Activated effector memory CD4-positive, alpha-beta T cell treated with anti-CD3 and anti-CD28 coated beads, Interleukin-2, amount 50 U/mL, for 16 hours (primary cell): ENCODE measurements at places on chromosomes 12 and 14.
A peak's percentile ranks its signal among the peaks of the same experiment; 100 is the strongest.

GRCh38 chr14:72433511-72433910 lies 460.4 kb downstream of the DPF3 start:
- DNase-seq, result no peak

DNA sequence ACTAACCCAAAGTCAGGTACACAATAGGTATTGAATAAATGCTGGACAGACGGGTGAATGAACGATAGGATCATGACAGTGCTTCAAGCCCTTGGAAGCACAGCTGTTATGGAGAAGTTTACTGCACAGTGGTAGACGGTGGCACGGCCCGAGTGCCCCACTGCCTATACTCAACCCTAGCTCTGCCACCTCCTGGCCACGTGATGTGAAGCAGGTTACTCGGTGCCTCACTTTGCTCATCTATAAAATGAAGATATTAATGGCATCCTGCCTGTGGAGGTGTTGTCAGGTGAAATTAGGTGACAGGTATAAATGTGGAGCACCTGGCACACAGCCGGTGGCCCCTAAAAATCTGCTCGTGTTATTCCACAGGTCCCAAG lies 5.8 kb downstream of the ASB2 start:
- DNase-seq, result peak; percentile 90

DNA sequence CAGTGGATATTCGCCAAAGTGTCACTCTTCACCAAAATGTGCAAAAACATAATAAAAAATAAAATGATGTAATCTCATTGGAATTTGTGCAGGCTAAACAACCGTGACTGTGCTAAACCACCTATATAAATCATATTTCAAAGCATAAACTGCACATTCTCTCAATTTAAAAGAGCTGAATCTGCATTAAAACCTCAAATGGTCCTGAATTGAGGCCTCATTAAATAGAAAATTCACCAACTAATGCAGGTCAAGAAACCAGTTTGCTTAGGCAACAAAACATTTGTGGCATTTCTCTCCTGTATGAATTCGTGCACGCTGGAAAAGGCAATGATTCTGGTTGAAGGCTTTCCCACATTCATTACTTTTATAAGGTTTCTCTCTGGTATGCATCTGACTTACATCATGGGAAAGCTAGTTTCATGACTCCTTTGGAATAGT lies 80.1 kb upstream of the IFNG-AS1 start:
- DNase-seq, result no peak

GRCh38 chr14:51783765-51784164 lies 76.6 kb upstream of the GNG2 start:
- no peak for DNase-seq
